Suprapubic skin (tissue), 4 donors: ENCODE measurements at places on chromosomes 7 and 10. TPM values are rescaled to one million over a fixed set of nuclear protein-coding genes. Genes with fewer than 3 reads are reported as not detected.

MAD1L1 gene
- 53.2 TPM for total RNA-seq

TMEM229A gene
- not detected for total RNA-seq

C10orf62 gene
- total RNA-seq = not detected

APBB1IP gene
- total RNA-seq = 1.0 TPM

MACC1 gene
- 8.6 TPM for total RNA-seq

RADIL gene
- total RNA-seq = 4.9 TPM

FAM25A gene
- total RNA-seq = 178 TPM

PKD1L1 gene
- total RNA-seq = not detected
